ENCODE measurements at places on chromosomes 1 and 21.

DNA sequence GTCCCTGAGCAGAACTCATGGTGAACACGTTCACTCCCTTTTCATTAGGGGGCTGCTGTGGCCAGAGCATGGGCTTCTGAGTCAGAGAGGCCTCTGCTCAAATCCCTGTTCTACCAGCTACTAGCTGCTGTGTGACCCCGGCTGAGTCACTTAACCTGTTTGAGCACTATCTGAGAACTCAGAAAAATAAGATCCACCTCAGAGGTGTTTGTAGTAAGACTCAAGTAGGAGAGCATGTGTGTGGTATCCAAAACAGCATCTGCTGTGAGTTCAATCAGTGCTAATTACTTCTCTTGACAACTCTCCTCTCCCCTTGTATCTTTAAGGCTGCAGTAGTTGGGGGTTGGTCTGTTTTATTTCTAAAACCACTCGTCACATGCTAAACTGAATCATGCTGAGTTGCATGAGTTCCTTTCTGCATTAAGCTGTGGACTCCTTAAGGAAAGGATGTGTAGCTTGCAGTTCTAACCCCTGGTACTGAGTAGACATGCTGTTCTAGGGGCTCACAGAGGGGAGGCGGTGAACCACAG, 39.7 kb upstream of the JUN start:
- DNase-seq = no peak

GRCh38 chr1:155187456-155187891, 13.8 kb downstream of the TRIM46 start:
- DNase-seq = no peak

- no peak for DNase-seq
These were observed 2.6 kb downstream of the TEDDM1 start for GRCh38 chr1:182397653-182398393.

DNA sequence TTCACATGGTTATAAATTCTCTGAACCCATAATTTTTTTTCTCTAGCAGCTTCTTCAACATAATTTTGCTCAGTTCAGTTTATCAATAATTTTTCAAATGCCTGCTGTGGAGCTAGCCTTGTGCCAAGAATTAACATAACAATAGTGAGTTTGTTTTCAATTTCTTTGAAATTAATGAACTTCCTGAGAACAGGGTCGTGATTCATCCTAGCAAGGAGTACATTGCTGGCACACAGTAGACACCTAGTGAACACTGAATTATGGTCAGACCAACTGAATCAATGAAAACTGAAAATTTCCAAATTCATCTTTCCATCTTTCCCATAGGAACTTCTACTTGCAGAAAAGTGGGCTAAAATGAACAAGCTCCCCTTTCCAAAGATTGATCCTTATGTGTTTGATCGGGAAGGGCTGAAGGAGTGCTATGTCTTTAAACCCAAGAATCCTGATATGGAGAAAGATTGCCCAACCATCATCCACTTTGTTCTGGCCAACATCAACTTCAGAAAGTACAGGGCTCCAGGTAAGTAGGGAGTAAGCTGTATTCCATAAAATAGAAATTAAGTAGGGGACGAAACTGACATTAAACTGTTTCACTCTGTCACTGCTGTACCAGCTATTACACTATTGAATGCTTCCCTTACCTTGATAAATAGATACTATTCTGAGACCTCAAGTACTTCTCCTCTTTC, 148.7 kb downstream of the PLA2G4A start:
- no peak for DNase-seq

- DNase-seq = no peak
These were observed 11.6 kb downstream of the BSND start for GRCh38 chr1:55010194-55010886.

- DNase-seq = no peak
These were observed 210.5 kb downstream of the MATN1 start for GRCh38 chr1:30512914-30513265.

DNA sequence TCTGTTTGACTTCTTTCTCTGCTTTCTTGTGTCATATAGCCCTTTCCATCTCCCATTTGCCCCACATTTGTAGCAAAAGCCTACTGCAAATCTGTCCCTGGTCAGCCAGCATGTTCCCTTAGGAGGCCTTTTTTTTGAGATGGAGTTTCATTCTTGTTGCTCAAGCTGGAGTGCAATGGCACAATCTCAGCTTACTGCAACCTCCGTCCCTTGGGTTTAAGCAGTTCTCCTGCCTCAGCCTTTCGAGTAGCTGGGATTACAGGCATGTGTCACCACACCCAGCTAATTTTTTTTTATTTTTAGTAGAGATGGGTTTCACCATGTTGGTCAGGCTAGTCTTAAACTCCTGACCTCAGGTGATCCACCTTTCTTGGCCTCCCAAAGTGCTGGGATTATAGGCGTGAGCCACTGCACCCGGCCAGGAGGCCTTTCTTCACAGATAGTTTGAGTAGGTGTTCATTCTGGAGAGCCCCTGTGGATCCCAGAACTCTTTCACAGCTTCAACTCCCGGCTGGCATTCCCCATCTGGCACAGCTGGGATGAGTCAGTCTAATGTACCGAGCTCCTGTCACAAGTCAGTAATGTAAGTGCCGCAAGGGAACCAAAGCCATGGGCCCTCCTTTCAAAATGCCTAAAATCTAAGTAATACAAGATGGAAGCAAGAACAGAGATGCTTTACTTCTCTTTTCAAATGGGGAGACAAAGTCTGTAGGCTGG, 9.4 kb upstream of the NHLH1 start:
- DNase-seq = no peak

DNA sequence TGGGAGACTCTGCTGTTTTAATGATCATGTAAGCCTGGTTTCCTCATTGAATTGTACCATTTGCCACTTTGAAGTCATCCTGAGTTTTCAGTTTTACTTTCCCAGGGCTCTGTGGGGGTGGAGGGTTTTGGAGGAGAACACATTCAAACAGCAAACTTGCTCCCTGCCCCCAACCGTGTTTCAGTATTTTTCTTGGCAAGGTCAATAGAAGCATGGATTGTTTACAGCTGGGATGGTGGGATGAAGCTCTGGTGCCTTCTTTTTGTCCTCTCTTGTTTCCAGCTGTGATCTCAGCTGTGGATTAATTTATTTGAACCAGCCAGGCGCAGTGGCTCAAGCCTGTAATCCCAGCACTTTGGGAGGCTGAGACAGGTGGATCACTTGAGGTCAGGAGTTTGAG, 54.3 kb upstream of the SERBP1 start:
- no peak for DNase-seq

GRCh38 chr1:11272832-11273594, at the start of gene UBIAD1:
Gene UBIAD1 (plus strand): TSS chr1:11273198. CDS start chr1:11273532, 334 bp downstream.
- DNase-seq = peak; percentile 85

GRCh38 chr1:205014783-205015182, 28.2 kb upstream of the CNTN2 start:
- no peak for DNase-seq

GRCh38 chr1:92259350-92259749, 39.4 kb downstream of the GLMN start:
- DNase-seq = no peak

- DNase-seq = no peak
These were observed 940 bp upstream of the USF1 start for GRCh38 chr1:161046605-161047228.

DNA sequence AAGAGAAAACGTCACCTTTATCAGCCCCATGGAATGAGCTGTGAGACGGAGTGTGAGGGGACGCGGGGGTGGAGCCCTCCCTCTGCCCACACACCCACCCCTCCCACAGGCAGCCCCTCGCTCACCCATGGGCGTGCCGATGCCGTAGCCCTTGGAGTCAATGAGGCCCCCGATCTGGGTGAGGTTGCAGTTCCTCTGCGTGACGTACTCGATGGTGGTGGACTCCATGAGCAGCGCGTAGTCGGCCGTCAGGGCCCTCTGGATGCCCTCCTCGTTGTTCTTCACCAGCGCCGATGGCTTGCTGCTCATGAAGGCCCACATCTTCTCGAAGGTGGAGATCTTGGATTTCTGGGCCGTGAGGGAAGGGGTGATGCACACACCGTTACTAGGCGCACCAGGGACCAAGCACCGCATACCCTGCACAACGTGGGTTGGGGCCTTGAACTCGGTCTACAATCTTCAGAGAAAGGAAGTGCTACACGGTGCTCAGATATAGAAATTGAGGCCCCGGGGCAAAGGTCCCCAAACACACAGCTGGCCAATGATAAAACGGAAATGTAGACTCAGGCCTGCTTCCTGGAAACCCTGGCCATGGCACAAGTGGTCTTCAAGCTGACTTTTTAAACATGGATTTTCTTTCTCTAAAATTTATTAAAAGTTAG, 228.2 kb downstream of the GRIK3 start:
- DNase-seq = no peak

DNA sequence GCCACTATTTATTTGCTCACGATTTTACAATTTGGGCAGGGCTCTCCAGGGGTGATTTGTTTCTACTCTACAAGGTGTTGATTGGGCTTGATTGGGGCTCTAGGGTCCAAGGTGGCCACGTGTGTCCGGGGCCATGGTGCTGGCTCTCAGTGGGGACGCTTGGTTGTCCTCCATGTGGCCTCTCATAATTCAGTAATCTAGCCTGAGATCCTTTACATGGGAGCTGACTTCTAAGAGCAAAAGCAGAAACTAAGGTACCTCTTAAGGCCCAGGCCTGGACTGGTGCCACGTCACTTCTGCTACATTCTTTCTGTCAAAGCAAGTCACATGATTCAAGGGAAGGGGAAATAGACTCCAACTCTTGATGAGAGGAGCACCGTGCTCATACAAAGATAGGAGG, 8.1 kb upstream of the PSRC1 start:
- no peak for DNase-seq
